CD4-positive, alpha-beta T cell (primary cell): ENCODE measurements at places on chromosomes 4 and X. TPM values are rescaled to one million over a fixed set of nuclear protein-coding genes. Genes with fewer than 3 reads are reported as not detected.
A peak's percentile ranks its signal among the peaks of the same experiment; 100 is the strongest.

HPF1 gene
- 4.8 TPM for total RNA-seq

SPATA18 gene
- total RNA-seq = not detected

DNA sequence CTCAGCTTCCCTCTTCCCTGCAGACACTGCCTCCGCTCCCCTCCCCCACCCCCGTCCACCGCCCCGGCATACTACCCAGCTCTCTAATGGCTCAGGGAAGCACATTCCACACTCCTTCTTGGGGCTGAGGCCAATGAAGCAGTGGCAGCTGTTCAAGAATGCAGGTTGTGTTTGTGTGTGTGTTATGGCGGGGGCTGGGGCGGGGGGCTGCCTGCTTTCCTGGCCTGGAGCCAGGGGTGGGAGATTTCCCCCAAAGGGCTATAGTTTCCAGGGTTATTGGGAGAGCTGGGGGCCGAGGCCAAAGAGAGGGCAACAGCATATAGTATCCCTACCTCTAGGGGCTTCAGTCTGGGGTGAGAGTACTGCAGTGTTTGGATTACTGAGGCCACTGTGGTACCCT lies 149.4 kb downstream of the EFNB1 start:
- H3K4me1 ChIP-seq = no peaks in the 10 kb centered on the region
- H3K27ac ChIP-seq = no peak overlapping the region
- no peaks in the 10 kb centered on the region for H3K36me3 ChIP-seq

- H3K27ac ChIP-seq = no peak overlapping the region
- no peaks in the 10 kb centered on the region for H3K36me3 ChIP-seq
- H3K4me1 ChIP-seq = no peaks in the 10 kb centered on the region
- DNase-seq = no peak
- H3K4me3 ChIP-seq = no peak overlapping the region
- H3K27me3 ChIP-seq = no peaks in the 10 kb centered on the region
Observed at GRCh38 chr4:169315530-169316343, 45.0 kb upstream of the SH3RF1 start.

DNA sequence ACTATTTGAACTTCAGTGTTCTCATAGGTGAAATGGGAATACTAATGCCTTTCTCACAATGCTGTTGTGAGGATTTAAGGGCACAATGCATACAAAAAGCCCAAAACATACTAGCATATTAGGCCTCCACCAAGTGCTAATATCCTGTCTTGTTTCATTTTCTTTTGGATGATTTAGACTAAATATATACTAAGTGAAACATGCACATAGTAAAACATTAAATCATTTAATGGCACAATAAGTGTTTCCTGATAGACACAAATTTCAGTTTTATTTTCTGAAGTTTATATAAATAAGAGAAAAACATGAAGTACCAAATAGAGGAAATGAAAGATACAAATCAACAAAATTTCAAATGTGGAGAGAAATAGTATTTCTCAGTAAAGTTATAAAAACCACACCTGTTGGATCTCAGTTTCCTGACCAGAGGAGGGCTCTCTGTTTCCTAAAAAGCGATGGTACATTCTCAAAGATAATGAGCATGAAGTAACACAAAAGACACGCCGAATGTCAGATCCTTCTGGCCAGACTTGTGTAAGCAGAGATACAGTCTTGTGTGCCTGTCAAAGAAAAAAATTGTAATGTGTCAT lies 25.1 kb downstream of the DDX60 start:
- DNase-seq = no peak
- no peak overlapping the region for H3K4me3 ChIP-seq
- peaks cover 61% of the 10 kb centered on the region for H3K36me3 ChIP-seq
- no peaks in the 10 kb centered on the region for H3K27me3 ChIP-seq
- H3K4me1 ChIP-seq = no peaks in the 10 kb centered on the region

- H3K4me1 ChIP-seq = peaks cover 39% of the 10 kb centered on the region
- H3K4me3 ChIP-seq = peak overlapping the region; percentile 55
- no peak overlapping the region for H3K27ac ChIP-seq
- no peaks in the 10 kb centered on the region for H3K36me3 ChIP-seq
- no peaks in the 10 kb centered on the region for H3K27me3 ChIP-seq
- no peak for DNase-seq
Observed at GRCh38 chrX:40152741-40153344, 55.1 kb upstream of the BCOR start.

DNA sequence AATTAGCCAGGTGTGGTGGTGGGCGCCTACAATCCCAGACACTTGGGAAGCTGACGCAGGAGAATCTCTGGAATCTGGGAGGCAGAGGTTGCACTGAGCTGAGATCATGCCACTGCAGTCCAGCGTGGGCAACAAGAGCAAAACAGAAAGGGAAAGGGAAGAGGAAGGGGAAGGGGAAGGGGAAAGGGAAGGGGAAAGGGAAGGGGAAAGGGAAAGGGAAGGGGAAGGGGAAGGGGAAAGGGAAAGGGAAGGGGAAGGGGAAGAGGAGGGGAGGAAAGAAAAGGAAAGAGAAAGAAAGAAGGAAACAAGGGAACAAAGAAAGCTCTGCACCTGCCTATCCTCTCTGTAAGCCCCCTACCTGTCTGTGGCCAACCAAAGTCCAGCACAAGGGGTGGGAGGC lies 35.2 kb downstream of the FAM53A start:
- H3K4me1 ChIP-seq = peaks cover 8% of the 10 kb centered on the region
- no peak overlapping the region for H3K4me3 ChIP-seq
- no peak overlapping the region for H3K27ac ChIP-seq
- H3K27me3 ChIP-seq = no peaks in the 10 kb centered on the region

- no peak for DNase-seq
- no peak overlapping the region for H3K4me3 ChIP-seq
- H3K27me3 ChIP-seq = no peaks in the 10 kb centered on the region
- H3K27ac ChIP-seq = no peak overlapping the region
- no peaks in the 10 kb centered on the region for H3K36me3 ChIP-seq
Observed at GRCh38 chr4:107740381-107740780, 20.3 kb upstream of the PAPSS1 start.

DNA sequence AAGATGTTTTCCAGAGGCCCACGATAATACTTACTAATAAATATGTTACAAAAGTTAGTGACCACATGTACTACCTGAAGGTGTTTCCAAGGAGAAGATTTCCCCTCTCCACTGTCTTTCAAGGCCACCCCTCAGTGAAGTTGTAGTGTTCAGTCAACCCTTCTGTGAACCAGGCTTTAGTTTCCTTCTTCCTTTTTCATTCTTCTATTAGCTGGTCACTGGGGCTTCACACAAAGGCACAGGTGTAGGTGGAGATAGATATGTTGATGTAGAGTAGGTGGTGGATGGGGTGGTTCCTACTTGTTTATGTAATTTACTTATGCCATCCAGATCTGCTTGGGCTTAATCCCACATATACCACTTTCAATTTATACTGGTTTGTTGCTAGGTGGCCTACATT lies 43.3 kb upstream of the ADAM29 start:
- no peak for DNase-seq
- H3K27me3 ChIP-seq = no peaks in the 10 kb centered on the region
- H3K4me3 ChIP-seq = no peak overlapping the region
- H3K36me3 ChIP-seq = no peaks in the 10 kb centered on the region
- no peak overlapping the region for H3K27ac ChIP-seq
